ENCODE measurements at places on chromosomes 6 and 20.

DNA sequence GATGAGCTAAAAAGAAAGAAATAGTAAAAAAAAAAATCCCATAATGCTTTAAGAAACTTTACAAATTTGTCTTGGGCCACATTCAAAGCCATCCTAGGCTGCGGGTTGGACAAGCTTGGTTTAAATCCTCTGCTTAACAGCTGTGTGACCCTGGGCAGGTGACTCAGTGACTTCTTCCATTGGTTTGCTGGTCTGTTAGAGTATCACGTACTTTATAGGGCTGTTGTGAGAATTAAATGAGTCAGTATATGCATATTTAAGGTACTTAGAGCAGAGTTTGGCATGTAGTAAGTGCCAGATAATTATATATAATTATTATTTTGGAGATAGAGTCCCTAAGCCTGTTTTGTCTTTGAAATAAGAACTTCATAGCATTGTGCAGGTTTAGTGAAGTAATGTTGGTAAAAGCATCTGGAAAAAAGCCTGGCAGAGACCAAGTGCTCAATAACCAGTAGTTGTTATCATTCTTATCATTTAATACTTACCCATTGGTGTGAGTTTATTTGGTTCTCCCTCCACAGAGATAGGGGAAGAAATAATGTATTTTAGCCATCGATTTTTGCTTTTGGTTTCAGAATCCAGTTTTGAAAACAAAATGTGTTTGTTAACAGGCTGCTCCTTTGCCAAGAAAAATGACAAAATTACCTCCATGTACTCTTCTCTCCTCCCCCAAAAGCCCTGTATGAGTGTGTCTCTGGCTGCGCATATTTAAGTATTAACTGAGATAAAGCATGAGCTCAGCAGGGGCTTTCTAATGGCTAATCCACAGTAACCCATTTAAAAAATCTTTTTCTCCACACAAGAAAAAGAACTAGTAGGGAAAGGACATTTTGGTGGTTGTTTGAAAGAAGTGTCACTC is 67.2 kb downstream of the FOXO3 start:
- no peak for DNase-seq

DNA sequence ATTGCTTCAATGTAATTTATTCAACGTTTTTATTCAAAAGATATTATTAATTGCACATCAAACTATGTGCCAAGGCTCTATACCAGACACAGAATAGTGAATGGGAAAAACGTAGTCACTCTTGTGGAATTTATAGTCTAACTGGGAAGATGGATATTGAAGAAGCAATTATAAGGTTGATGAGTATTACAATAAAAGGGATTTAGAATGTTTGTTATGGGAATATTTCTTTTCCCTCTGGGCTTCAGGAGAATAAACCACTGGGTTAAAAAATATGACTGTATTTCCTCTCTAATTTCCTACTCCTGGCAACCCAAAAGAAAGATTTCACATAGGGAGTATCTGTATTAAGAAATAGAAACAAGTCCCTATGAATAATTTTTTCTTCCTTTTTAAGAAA is 25.1 kb upstream of the UTRN start:
- no peak for DNase-seq

DNA sequence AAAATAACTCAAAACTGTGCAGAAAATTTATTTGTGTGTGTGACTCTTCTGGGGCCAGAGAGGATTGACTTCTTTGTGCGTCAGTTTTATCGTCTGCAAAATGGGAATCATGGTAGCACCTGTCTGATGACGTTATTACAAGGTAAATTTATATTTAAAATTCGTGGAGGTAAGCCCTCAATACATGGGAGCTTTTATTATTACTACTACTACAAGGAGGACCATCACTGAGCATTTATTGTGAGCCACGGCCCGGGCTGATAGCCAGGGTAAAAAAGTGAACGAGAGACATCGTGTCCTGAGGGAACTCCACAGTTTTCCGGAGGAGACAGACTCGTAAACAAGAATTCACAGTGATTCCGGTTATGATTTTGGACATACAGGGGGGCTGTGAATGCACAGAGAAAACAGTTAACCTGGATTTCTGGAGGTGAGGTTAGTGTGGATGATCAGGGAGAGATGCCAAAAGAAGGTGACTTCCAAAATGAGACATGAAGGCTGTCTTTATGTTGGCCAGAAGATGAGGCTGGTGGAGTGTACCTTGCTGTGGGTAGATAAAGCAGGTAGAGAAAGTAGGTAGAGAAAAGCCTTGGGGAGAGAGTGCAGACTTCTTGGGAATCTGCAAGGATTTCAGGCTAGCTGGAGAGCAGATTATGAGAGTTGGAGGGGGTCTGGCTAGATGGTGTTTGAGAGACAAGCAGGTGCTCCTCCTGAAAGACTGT is 10.6 kb upstream of the SERINC3 start:
- no peak for DNase-seq

DNA sequence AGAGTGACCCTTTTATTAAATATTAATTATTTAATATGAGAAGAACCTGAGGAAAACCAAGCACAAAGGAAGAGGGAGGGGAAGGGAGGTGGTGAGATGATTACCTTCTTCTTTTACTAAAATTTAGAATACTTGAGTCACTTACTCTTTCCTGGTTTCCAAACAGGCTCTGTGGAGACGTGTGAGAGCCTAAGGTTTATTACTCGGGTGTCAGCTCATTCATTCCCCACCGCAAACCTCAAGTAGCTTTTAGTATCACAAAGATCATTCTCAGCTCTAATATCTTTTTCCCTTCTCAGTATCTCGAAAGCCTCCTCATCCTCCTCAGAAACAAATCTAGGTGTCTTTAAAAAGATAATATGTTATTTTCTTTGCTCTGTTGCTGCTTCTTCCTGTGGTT is 497.2 kb upstream of the JARID2 start:
- no peak for DNase-seq

- DNase-seq, result no peak
Measured at GRCh38 chr20:2805689-2806350, 5.4 kb upstream of the CPXM1 start.

GRCh38 chr6:12844284-12845223 is 128.0 kb downstream of the PHACTR1 start:
- no peak for DNase-seq

GRCh38 chr6:3450888-3451287 is 6.0 kb downstream of the SLC22A23 start:
- no peak for DNase-seq

GRCh38 chr6:168660400-168660945 is 219.5 kb downstream of the SMOC2 start:
- DNase-seq, result no peak

DNA sequence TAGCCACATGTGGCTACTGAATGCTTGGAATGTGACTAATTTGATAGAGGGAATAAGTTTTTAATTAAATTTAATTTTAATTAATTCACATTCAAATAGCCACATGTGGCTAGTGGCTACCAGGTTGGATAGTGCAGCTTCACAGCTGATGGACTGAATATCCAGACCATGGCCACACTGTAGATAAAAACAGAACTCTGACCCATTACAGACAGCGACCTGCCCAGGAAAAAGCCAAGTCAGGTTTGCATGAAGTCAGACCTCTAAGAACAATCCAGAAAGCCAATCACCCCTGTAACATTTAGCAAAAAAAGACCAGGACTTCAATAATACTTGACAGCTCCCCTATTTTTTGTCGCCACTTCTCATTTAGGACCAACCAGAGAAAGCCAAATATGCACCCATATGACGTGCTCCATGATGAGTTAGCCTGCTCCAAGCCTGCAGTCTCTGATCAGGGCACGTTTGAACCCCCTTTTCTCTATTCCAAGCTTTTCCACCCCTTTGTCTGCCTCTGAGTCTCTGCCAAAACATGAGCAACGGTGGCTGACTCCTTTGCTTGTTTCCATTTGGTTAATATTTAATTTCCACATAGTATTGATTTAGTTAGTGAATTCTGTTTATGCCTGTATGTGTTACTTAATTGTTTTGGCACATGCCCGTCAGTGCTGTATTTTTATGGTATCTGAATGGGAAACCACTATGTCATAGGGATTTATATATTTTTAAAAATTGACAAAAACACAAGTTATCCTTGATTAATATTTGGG is 636.3 kb downstream of the UTRN start:
- DNase-seq, result no peak

DNA sequence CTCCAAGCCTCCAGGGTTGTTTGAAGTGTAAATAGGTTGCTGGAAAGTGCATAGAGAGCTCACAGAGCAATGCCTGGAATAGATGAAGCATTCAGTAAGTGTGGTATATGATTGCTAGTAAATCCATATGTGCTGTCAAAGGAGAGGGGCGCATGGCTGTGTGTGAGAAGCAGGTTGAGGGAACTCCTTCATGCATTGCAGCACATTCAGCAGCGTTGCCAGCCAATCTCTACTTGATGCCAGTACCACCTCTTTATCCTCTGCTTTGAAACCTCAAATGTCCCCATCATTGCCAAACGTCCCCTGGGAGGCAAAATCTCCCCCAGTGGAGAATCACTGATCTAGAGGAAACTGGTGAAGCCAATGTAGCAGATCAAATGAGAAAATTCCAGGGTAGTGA is 82.7 kb upstream of the RALGAPA2 start:
- no peak for DNase-seq

DNA sequence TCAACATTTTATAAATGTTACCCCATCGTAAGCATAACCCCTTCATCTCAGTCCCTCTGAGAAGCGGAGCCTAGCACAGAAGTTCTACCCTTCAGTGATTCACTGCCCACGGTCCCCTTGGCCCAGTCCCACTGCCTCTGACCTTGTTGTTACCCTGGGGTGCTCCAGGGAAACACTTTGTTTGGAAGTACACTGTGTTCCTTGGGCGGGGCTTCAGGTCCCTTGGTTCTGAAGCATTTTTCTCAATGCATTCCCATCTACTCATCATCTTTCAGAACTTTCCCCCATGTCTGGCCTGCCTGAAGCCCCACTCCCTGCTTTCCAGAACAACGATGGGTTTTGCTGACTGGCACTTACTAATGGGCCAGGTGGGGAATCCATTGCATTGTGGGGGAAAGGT is 296.2 kb downstream of the FOXA2 start:
- DNase-seq, result no peak

GRCh38 chr6:85744433-85744970 is 101.8 kb upstream of the SYNCRIP start:
- no peak for DNase-seq

DNA sequence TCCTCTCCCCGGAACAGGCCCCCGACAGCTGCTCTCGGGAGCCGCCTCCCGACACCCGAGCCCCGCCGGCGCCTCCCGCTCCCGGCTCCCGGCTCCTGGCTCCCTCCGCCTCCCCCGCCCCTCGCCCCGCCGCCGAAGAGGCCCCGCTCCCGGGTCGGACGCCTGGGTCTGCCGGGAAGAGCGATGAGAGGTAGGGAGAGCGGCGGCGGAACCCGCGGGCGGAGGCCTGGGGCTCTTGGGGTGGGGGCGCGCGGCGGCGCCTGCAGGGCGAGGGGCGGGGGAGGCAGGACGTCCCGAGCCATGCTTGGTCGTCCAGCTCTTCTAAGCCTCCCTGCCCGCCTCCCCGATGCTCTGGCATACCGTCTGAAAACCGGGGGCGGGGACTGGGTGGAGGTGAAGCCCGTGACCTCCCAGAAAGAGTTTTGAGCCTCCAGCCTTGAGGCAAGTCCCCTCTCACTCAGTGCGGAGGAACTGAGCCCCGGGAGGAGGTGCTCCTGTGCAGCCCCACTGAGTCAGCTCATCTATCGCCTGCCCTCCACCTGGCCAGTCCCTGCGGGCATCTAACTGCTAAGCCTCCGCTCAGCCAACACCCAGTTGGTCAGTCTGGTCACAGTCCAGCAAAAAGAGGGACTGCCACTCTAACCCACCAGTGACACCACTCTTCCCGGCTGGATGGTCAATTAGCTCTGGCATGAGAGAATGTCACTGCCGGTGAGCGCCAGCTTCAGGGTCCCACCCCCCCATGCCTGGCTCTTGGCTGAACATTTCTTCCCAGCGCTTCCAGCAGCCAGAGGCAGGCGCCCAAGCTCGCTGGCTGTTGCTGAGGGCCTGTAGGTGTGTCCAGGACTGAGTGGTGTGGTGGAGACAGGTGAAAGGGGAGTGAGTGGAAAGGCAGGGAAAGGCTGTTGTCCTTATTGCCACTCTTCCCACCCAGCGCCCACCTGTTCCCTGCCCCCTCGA is 482 bp downstream of the DDR1 start:
- DNase-seq, result peak; percentile 59

DNA sequence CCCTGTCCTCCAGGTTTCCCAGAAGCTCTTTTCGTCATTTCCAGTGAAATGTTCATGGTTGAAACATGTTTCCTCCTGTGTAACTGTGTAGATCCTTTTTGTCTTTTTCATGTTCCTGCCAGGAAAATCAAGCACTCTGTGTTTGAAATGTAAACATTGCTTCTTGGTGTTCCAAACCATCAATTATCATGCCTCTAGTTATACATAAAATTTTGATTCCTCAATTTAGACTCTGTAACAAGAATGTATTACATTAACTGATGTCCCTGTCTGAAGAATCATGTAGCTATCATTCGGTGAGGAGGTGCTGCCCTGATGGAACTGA is 546.3 kb upstream of the CITED2 start:
- DNase-seq, result no peak

DNA sequence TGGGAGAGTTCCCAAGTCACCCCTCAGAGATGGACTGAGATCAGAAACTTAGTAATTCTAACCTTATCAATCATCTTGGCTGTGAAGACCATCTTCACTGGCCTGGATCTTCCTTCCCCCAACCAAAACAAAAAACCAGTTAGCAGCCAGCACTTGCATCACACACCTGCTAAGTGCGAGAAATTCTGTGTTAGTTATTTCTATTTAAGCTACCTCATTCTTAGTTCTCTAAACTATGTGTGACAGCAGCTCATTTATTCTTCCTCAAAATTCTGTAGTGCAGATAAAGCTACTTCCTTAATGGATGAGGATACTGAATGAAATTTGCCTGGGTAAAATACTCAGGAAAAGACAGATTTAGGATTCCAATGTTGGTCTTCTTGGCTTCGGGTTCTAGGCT is 18.2 kb upstream of the TAGAP start:
- DNase-seq, result no peak

- DNase-seq, result no peak
Measured at GRCh38 chr6:36020154-36020553, 4.3 kb downstream of the SLC26A8 start.

DNA sequence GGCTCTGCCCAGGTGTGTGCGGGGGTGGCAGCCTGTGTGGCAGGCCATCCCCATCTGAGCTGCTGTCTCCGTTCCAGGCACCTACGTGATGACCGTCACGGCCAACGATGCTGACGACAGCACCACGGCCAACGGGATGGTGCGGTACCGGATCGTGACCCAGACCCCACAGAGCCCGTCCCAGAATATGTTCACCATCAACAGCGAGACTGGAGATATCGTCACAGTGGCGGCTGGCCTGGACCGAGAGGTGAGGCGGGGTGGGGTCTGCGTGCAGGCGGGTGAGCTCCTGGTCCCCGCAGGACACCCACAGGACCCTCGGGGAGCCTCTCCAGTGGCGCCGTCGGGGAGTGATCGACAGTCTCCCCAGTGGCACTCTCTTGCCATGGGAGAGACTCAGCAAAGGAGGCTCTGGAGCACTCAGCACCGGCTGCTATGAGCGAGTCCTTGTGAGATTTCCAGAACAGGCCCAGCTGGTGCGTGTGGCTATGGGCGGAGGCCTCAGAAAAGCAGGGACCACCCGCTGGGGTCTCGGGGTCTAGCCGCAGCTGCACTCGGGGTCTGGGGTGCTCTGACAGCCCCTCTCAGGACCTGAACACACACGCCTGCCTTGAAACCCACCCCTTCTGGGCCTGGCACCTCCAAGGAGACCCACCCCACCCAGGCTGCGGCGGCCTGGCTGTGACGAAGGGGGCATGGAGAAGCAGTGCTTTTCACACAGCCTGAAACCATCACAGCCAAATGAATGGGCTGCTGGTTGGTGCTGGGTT is 191.8 kb downstream of the TAF4 start:
- DNase-seq, result no peak
